ENCODE measurements at places on chromosomes 5 and 9.

DNA sequence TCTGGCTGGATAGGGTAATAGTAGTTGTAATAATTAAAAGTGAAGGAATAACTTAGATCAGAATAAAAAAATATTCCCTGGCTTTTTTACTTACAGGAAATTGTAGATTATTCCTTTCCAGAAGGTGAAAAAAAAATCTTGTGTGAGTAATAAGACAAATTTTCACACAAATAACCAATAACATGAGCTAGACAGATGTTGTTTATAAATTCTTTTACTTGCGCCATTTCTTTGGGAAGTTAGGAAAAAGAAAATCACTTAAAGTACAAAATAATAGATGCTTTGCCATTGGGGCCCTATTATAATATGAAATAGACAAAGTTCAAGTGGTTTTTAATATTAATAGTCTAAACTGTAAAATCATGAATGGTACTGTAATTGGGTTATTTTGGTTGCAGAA is 204.1 kb downstream of the ARRDC3 start:
- DNase-seq = no peak

GRCh38 chr5:171436804-171437285 is 17.4 kb downstream of the FGF18 start:
- DNase-seq = no peak

- DNase-seq = no peak
Measured at GRCh38 chr9:134861595-134862334, 18.8 kb upstream of the FCN2 start.

DNA sequence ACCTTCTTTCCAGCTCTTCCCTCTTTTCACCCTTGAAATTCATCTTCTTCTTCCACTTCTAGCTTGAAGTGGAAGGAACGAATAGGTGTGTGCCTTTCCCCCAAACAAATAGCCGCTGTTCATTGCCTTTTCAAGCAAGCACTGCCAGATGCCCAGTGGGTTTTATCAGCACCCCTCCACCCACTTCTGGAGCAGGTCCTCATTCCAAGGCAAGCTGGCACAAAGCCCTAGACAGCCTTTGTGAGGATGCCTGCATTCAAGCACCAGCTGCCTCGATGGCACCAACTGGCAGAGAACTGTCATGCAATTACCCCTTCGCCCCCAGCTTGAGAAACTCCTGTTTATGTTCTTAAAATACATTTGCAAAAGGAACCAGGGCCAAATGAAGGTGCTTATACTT is 36.5 kb downstream of the SERINC5 start:
- DNase-seq = no peak

DNA sequence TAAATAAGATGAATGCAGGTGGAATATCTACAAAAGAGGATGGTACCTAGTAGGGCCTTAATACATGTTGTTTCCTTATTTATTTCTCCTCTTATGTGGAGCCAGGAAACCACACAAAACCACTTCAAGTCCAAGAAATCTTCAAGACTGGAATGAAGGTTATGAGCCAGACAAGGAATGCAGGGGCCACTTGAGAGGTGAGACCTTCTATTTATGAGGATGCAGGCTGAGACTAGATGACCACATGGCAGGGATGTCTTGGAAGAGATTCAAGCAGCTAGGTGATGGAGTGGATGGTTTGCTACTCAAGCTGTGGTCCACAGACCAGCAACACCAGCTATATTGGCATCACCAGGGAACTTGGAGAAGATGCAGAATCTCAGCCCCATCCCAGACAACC is 92.2 kb downstream of the TNC start:
- DNase-seq = no peak

- no peak for DNase-seq
Measured at GRCh38 chr5:33166522-33166921, 274.2 kb upstream of the TARS1 start.

GRCh38 chr5:139407517-139407916 is 3.6 kb upstream of the SPATA24 start:
- DNase-seq = no peak

- DNase-seq = no peak
Measured at GRCh38 chr5:432201-432927, 10.6 kb upstream of the EXOC3 start.

DNA sequence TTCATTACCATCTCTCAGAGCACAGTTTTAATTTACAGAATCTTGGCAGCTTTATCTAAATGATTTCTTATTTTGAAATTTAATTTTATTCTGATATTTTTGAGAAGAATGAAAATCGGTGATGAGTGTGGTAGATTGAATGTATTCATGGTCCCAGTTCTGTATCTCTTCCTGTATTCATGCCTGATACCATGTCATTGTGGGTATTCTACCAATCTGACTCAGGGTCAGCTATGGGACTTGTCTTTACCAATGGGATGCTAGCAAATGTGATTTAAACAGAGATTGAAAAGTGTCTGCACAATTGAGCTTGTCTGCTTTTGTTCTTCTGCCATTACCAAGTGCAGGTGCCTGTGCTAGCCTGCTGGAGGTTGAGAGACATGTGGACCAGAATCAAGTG is 17.8 kb upstream of the ZNF618 start:
- no peak for DNase-seq

GRCh38 chr5:168364151-168364661 is 72.8 kb downstream of the WWC1 start:
- DNase-seq = no peak

DNA sequence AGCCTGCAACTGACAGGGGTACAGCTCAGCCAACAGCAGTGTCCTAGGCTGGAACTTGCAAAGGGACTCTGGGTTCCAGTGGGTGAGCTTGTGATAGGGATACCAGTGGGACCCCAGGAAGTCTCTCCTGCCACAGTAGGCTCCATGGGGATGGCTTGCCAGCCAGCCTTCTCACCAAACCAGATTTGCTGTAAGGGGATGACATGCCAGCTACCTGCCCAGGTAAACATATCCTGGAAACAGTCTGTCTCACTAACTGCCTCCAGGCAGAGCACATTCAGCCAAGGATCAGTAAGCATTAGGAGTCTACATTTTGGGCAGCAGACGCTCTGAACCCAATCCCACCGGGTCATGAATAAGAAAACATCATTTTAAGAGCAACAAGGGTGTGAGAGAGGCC is 49.9 kb downstream of the SIL1 start:
- DNase-seq = no peak

GRCh38 chr9:101235105-101235866 is 149.5 kb downstream of the BAAT start:
- DNase-seq = no peak

GRCh38 chr9:33167972-33168461 is 881 bp upstream of the B4GALT1 start:
- no peak for DNase-seq

GRCh38 chr9:97592126-97592525 is 41.0 kb downstream of the TSTD2 start:
- DNase-seq = no peak

DNA sequence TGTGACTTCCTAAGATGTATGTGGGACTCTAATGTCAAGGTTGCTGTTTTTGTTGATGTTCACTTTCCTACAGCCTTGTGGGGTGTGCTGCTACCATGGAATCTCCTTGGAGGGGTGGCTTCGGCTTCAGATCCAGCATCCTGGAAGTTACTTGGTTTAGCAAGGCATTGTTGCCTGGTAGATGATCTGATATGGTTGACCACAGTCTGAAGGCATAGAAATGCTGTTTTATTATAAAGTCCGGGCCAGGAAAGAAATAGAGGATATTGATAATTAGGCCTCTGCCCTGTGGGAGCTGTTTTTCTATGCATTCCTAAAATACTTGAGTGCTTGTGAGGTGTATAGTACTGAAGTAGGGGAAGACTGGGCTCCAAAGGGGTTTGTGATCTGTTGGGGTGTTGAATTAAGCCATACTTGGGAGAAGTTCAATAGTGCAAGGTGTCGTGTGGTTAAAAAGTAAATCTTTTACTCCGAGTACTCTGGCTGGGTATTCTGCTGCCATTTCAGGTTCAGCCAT is 27.3 kb upstream of the CREBRF start:
- DNase-seq = no peak

- DNase-seq = no peak
Measured at GRCh38 chr5:140324617-140325241, 21.7 kb downstream of the HBEGF start.

GRCh38 chr5:143629871-143630659 is 181.9 kb upstream of the HMHB1 start:
- no peak for DNase-seq

GRCh38 chr5:122311961-122312590 is at the start of gene SNCAIP:
Gene SNCAIP (plus strand): TSS chr5:122312237. CDS start chr5:122391135, 78,898 bp downstream.
- DNase-seq = no peak

DNA sequence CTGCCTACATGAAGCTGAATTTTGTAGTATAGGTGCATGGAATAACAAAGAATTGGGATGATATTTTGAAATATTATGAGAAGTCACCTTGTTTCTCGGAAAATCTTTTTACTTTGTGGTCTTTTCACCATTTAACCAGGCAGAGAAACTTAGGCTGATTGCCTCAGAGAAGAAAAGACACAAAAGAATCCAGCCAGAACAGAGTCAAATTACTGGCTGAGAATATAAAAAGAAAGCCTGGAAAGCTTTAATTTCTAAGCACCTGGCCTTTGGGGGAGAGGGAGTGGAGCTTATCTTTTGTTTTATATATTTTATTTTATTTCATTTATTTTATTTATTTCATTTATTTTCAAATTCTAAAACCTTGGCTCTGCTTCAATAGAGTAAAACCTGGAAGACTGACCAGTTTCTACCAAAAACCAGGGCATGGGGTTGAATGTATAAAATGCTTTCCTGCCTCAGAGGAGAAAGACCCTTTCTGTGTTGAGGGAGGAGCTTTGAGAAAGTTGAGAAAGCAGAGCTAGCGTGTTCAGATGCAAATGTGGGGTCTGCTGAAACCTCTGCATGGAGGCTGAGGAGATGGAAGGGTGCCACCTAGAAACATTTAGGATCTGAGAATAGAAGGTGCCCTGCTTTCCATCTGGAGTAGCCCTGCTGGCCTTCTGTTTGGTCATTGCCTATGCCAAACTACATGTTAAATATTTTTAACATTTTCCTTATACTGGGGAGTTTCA is 81.6 kb downstream of the NREP start:
- DNase-seq = no peak

Measured in NCI-H187 (cell line).